ENCODE measurements at places on chromosomes 16 and 17. TPM values are rescaled to one million over a fixed set of nuclear protein-coding genes. Genes with fewer than 3 reads are reported as not detected.
A peak's percentile ranks its signal among the peaks of the same experiment; 100 is the strongest.

DNA sequence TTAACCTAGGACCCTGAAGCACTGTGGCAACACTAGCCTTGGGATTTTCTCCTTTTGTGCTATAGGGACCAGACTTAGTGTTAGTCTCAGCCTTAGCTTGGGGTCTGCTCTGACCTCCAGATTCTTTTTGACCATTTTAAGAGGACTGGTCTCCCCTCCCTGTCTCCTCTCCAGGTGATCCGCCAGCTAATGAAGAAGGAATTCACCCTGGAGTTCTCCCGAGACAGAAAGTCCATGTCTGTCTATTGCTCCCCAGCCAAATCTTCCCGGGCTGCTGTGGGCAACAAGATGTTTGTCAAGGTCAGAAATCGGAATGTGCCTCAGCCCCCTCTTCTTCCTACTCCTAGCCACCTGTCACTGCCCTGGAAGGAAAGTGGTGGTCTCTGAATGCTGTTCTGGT is 19.5 kb downstream of the ATP2A1 start:
- DNase-seq: no peak

DNA sequence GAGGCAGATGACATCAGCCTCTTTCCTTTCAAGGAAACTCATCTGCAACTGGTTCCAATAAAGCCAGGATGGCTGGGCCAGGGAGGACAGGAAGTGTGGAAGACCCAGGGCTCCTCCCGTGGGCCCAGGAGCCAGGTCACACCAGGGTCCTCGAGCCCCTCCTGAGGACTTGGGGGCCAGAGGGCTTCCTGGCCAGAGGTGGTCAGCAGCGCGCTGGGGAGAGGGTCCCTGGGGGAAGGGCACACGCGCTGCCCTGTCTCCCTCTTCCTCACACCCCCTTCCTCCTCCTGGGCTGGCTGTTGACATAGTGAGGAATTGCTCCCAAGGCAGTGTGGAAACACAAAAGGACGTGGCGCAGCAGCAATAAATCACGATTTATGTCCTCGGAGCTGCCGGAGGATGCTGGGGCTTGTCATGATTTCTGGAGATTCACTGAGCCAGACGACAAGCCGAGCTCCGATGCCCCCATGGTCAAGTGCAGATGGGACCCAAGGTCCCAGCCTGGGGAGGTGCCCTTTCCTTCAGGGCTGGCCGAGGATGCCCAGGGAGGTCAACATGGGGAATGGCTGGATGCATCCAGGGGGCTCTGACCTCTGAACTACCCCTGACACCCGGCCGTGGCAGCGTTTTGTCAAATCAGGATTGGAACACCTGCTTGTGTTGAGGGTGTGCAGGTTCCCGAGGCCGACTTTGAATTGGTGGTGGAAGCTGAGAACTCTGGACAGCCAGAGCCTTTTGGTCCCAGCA is 152.6 kb downstream of the IRF8 start:
- no peak for DNase-seq

DNA sequence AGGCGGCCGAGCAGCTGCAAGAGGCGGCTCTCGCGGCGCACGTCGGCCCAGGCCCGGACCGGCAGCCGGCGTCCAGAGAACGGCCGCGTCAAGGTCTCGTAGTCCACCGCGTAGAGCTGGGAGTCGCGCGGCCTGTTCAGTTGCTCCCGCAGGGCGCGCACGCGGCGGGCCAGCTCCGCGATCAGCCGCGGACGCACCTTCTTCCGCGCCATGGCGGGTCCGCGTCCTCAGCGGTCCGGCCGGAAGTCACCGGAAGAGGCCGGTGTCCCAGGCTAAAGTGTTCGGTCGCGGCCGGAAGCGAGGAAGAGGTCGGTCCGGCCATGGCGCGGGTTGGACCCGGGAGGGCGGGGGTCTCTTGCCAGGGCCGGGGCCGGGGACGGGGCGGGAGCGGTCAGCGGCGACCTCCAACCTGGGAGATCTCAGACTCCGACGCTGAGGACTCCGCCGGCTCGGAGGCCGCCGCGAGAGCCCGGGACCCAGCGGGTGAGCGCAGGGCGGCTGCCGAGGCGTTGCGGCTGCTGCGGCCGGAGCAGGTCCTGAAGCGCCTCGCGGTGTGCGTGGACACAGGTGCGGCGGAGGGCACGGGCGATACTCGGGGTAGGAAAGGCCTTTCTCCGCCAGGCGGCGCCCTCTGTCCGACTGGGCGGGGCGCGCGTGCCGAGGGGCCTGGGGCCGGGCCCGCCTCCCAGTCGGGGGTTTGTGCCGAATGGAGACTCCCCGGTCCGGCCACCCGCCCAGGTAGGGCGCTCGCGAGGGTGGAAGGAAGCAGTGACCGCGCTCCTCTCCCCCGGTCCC is at the start of gene MRPS34:
TSS of gene MRPS34 (minus strand) at position 227 of the 795 bp plus-strand sequence. CDS start at position 212, 15 bp downstream.
- DNase-seq: peak; percentile 43

The MT4 gene
- not detected for total RNA-seq

The CHTF18 gene
- total RNA-seq: 8.6 TPM

The RETREG3 gene
- 49.9 TPM for total RNA-seq

The KRT24 gene
- 0.26 TPM for total RNA-seq

The NOD2 gene
- total RNA-seq: 1.5 TPM
